Left cardiac atrium (tissue), 4 donors: ENCODE measurements at places on chromosomes 12 and 14. TPM values are rescaled to one million over a fixed set of nuclear protein-coding genes. Genes with fewer than 3 reads are reported as not detected.

Gene NINJ2
- 7.0 TPM for total RNA-seq

Gene IFI27
- total RNA-seq, result 138 TPM

- no peak for DNase-seq
Observed at GRCh38 chr12:94157981-94158411, 9.6 kb downstream of the PLXNC1 start.

GRCh38 chr12:96006727-96007126 lies 10.6 kb upstream of the HAL start:
- no peak for DNase-seq

DNA sequence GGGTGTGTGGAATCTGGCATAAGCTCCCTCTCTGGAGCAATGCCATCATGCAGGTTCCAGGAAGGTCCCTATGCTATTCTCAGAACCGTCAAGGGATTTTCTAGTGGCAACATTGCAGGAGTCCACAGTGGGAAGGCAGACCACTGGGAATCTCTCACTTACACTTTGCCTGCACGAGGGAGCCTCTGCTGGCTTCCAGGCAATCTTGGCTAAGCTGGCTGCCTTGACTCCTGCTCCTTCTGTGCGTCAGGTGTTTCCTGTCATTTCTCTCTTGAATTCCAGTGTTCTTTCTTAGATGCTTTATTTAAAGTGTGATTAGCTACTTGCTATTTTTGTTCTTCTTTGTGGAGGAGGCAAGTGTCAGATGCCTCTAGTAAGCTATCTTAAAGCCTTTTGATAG lies 414.0 kb upstream of the ATP2B1 start:
- no peak for DNase-seq

- DNase-seq, result no peak
Observed at GRCh38 chr12:121189131-121189530, 20.8 kb upstream of the P2RX4 start.
